ENCODE measurements at places on chromosomes 16 and 17.

- no peak for DNase-seq
Observed at GRCh38 chr17:74822939-74823367, 36.7 kb downstream of the GRIN2C start.

GRCh38 chr17:76523084-76524037, 14.1 kb downstream of the CYGB start:
- DNase-seq = peak; percentile 66

GRCh38 chr16:86756882-86757703, 178.7 kb downstream of the FOXL1 start:
- DNase-seq = no peak

GRCh38 chr17:75295201-75296158, 6.2 kb upstream of the SLC25A19 start:
- DNase-seq = peak; percentile 89

DNA sequence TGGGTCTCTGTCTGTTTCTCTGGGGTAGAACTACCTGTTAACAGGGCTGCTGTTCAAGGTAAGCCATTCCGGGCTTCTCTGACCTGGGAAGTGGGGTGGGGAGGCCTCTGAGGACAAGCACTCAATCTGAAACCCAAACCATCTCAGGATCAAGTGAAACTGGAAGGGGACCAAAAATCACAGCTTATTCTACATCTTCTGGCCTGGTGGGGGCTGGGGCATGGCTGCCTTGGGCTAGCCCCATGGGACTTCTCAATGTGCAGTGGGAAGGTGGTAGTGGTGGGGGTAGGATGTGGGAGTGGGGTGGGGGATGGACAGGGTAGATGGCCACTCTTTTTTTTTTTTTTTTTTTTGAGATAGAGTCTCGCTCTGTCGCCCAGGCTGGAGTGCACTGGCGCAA, 5.5 kb downstream of the FLOT2 start:
- DNase-seq = no peak

DNA sequence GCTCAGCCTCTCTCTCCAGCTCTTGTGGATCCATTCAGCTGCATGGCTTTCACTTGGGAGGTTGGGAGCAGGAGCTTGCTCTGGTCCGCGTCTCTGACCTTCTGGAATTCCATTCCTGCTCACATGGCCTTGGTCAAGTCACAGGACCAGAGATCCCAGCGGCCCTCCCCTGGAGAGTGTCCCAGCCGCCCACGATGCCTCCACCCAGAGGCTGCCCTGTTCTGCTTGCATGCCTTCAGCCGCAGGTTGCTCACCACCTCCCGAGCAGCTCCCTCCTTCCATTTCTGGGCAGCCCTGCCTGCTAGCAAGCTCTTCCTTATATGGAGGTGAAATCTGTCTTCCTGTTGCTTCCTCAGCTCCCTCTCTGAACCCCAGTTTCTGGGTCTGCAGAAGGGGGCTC, 32.6 kb downstream of the RAI1 start:
- DNase-seq = peak; percentile 26

DNA sequence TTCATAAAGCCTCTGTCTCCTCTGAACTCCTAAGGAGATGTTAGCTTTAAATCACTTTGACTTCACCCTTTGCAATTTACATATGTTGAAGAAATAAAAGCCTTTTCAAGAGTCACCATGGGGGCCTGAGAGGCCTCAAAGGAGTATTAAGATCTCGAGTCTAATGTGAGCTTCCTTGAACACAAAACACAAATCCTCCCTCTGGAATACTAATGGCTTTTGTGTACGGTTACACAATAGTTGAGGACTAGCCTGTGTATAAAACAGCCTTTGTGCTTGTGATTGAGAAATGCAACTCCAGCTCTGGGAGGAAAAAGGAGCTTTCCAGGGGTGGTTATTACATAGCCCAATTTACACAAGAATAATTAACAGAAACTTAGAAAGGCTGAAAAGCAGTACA, 1140.2 kb downstream of the CDH11 start:
- DNase-seq = no peak

GRCh38 chr16:89988951-89989350, 30.3 kb downstream of the DBNDD1 start:
- no peak for DNase-seq

- peak; percentile 60 for DNase-seq
Observed at GRCh38 chr16:22862046-22862445, 48.1 kb downstream of the HS3ST2 start.

DNA sequence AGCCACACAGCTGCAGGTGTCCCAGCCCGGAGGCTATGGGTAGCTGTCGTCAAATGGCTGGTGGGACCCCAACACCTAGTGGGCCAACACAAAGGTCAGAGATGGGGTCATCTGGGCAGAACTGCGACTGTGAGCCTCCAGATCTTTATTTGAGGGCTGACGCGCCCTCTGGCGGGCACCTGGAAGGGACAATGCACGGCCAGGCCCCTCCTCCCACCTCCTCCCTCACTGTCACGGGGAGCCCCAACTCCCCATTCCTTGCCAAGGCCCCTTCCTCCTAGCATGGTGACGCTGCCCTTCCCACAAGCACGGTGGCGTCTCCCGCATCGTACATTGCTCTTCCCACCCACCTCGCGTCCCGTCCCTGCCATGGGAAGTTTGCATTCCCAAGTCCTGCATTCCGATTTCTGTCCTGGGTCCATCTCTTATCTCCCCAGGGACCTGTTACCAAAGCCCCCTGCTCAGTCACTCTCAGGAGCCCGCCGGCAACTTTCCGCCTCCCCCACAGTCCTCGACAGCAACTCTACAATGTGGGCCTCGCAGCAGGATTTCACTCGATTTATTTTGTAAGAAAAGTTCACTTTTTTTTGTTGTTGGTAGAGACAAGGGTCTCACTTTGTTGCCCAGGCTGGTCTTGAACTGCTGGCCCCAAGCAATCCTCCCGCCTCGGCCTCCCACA, 1.0 kb downstream of the TLE7 start:
- DNase-seq = no peak

GRCh38 chr17:28499684-28500357, 6.3 kb upstream of the FOXN1 start:
- DNase-seq = no peak
